ENCODE measurements at places on chromosomes 6 and 20. TPM values are rescaled to one million over a fixed set of nuclear protein-coding genes. Genes with fewer than 3 reads are reported as not detected.

GRCh38 chr20:31869942-31870725, at the start of the genes DUSP15 and TTLL9:
Gene DUSP15, minus strand, starts transcription at chr20:31870527. Its CDS starts 190 bp downstream, at chr20:31870337.
Gene TTLL9, plus strand, starts transcription at chr20:31870634. Its CDS starts 493 bp downstream, at chr20:31871127.
- peak within 1 kb of the TSS; percentile 36 for H3K4me3 ChIP-seq
- H3K27ac ChIP-seq = no peak within 1 kb of the TSS
- H3K4me1 ChIP-seq = peaks cover 13% of the 10 kb centered on the region
- peaks cover 20% of the 10 kb centered on the region for H3K27me3 ChIP-seq
- no peaks in the 10 kb centered on the region for H3K36me3 ChIP-seq
- peak; percentile 52 for DNase-seq

- H3K4me1 ChIP-seq = peaks cover 9% of the 10 kb centered on the region
- H3K4me3 ChIP-seq = no peak overlapping the region
- H3K36me3 ChIP-seq = no peaks in the 10 kb centered on the region
- no peak for DNase-seq
- no peak overlapping the region for H3K27ac ChIP-seq
Observed at GRCh38 chr6:149084808-149085556, 232.5 kb upstream of the TAB2 start.

GRCh38 chr20:848193-848592, 14.7 kb downstream of the FAM110A start:
- H3K4me1 ChIP-seq = peaks cover 49% of the 10 kb centered on the region
- H3K27ac ChIP-seq = peak overlapping the region; percentile 7
- peaks cover 11% of the 10 kb centered on the region for H3K27me3 ChIP-seq
- peaks cover 3% of the 10 kb centered on the region for H3K36me3 ChIP-seq
- peak; percentile 51 for DNase-seq

DNA sequence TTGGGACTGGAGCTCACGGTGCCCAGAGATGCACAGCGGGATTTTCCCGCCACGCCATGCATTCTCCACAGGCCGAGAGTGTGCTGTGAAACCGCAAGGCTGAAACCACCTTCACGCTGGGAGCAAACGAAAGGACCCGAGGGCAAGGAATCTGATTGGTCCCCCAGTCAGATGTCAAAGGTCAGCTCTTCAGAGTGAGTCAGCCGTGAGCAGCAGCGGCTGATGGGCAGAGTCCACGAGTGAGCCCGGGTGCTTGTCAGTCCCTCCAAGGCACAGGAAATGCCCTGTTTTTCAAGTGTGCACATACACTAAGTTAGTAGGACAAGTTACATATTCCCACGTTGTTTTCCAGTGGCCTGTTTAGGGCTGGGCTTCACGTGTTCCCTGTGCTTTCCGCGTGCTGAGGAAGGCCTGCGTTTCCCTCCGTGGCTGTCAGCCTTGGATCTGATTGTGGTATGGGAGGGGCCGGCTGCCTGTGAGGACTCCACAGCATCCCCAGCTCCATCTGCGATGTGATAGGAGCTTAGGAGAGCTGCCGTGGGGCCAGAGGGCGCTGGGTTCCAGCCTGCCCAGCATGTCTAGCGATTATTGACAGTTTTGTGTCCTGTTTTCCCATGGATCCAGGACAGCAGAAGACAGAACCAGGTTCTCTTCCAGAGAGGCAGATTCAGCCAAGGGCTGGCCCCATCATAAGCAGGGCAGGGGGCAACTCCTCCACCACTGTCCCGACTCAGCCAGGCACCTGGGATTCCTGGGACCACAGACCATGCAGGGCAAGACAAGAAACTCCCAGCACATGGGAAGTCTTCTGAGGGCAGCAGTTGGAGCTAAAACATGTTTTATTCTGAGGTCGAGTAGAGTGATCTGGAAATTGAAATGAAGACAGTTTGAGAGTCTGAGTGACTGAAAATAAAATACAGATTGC, 38.2 kb upstream of the FRMD1 start:
- H3K27ac ChIP-seq = no peak overlapping the region
- DNase-seq = no peak
- peaks cover 2% of the 10 kb centered on the region for H3K27me3 ChIP-seq
- H3K36me3 ChIP-seq = no peaks in the 10 kb centered on the region
- H3K4me1 ChIP-seq = no peaks in the 10 kb centered on the region

DNA sequence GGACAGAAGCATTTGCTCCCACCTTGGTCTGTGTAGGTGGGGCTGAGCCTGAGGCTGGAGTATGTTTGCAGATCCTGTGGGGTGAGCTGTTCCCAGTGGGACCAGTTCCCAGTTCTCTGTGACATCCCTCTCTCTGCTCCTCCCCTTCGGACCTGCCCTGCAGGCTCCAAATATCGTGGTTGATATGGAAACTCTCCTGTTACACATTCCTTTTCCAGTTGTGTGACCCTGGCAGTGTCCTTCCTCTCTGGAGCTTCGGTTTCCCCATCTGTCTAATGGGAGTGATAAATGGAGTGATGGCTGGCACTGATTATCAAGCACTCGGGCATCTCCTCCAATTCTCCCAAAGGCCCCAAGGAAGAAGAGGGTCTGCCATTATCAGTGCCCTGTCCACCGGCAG, 15.7 kb upstream of the TGM2 start:
- no peaks in the 10 kb centered on the region for H3K36me3 ChIP-seq
- H3K27ac ChIP-seq = no peak overlapping the region
- no peak overlapping the region for H3K4me3 ChIP-seq
- no peaks in the 10 kb centered on the region for H3K4me1 ChIP-seq

DNA sequence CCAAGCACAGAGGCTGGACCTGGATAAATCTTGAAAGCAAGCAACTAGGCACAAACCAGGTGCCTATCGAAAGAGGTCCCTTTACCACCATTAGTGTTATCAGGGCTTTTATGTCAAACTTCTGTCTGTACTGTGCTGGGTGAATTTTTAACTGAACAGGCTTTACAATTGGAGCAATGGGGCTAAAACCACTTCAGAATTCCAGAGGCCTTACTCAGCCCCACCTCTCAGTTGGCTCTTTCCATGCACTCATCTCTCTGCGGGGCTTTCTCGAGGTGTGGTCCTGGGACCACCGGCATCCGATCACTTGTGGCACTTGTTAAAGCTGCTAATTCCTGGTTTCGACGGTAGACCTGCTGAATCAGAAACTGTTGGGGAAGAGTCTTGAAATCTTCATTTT, 232.5 kb downstream of the SOX4 start:
- no peak for DNase-seq
- no peaks in the 10 kb centered on the region for H3K36me3 ChIP-seq
- H3K27me3 ChIP-seq = no peaks in the 10 kb centered on the region
- H3K27ac ChIP-seq = no peak overlapping the region
- no peak overlapping the region for H3K4me3 ChIP-seq
- no peaks in the 10 kb centered on the region for H3K4me1 ChIP-seq

GRCh38 chr6:20632696-20633095, 98.4 kb downstream of the CDKAL1 start:
- no peak overlapping the region for H3K4me3 ChIP-seq
- no peak overlapping the region for H3K27ac ChIP-seq
- H3K36me3 ChIP-seq = no peaks in the 10 kb centered on the region
- DNase-seq = no peak
- no peaks in the 10 kb centered on the region for H3K27me3 ChIP-seq

- H3K27me3 ChIP-seq = no peaks in the 10 kb centered on the region
- H3K36me3 ChIP-seq = no peaks in the 10 kb centered on the region
- no peak overlapping the region for H3K27ac ChIP-seq
- no peak for DNase-seq
- H3K4me3 ChIP-seq = no peak overlapping the region
Observed at GRCh38 chr6:104928141-104928540, 28.8 kb upstream of the LIN28B start.

- H3K27me3 ChIP-seq = no peaks in the 10 kb centered on the region
- DNase-seq = no peak
Observed at GRCh38 chr6:79608334-79609224, 22.6 kb upstream of the SH3BGRL2 start.

DNA sequence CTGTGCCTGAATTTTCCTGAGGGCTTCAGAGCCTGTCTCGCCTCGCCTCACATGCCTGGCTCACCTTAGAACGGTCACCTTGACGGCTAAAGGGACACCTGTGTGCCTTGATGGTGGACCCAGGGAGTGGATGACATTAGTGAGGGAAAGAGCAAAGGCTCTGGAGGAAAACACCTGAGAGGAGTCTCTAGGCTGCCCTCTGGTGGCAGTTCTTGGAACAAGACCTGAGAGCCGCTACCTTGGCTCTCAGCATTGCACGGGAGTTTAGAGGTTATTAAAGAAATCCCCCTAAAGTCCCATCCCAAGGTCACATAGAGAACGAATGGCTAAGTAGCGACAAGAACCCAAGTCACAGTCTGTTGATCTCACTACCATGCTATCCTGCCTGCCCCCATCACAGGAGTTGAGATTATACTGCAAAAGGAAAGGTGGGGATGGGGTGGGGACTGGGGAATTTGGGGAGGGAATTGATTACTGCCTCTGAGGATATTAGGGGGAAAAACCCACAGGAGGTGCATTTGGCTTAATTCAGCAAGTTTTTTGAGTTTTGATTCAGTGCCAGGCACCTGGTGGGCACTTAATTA, 7.9 kb upstream of the CDSN start:
- H3K36me3 ChIP-seq = no peaks in the 10 kb centered on the region
- H3K4me3 ChIP-seq = no peak overlapping the region
- H3K4me1 ChIP-seq = peaks cover 8% of the 10 kb centered on the region
- H3K27ac ChIP-seq = no peak overlapping the region
- DNase-seq = peak; percentile 42

- no peak overlapping the region for H3K27ac ChIP-seq
- no peaks in the 10 kb centered on the region for H3K4me1 ChIP-seq
- H3K27me3 ChIP-seq = no peaks in the 10 kb centered on the region
- no peak overlapping the region for H3K4me3 ChIP-seq
- peaks cover 6% of the 10 kb centered on the region for H3K36me3 ChIP-seq
- no peak for DNase-seq
Observed at GRCh38 chr6:138484018-138484731, 15.1 kb downstream of the NHSL1 start.

DNA sequence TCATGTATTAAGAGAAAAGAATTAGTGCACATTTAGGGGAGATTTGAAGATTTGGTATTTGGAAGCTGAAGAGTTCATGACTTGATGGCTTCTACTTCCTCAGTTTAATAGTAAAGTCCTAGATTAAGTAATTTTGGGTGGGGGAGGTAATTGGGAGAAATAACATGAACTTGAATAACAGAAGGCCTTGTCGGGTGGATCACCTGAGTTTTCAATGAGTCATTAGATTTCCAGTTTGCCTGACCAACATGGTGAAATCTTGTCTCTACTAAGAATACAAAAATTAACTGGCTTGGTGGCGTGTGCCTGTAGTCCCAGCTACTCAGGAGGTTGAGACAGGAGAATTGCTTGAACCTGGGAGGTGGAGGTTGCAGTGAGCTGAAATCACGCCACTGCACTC, 181.0 kb downstream of the GJA1 start:
- no peaks in the 10 kb centered on the region for H3K27me3 ChIP-seq
- H3K4me3 ChIP-seq = no peak overlapping the region

GRCh38 chr20:50575865-50576720, 65.9 kb downstream of the PTPN1 start:
- H3K27ac ChIP-seq = no peak overlapping the region
- H3K4me1 ChIP-seq = peaks cover 23% of the 10 kb centered on the region
- DNase-seq = peak; percentile 61
- H3K4me3 ChIP-seq = no peak overlapping the region
- no peaks in the 10 kb centered on the region for H3K27me3 ChIP-seq

GRCh38 chr6:159217595-159218275, 48.5 kb downstream of the FNDC1 start:
- peaks cover 10% of the 10 kb centered on the region for H3K36me3 ChIP-seq
- no peaks in the 10 kb centered on the region for H3K27me3 ChIP-seq
- H3K4me1 ChIP-seq = peaks cover 7% of the 10 kb centered on the region
- no peak overlapping the region for H3K4me3 ChIP-seq

The TMEM74B gene
- total RNA-seq = 3.1 TPM

The HNF4A gene
- total RNA-seq = under 0.01 TPM

The SNX9 gene
- total RNA-seq = 27.1 TPM

The KATNA1 gene
- 24.1 TPM for total RNA-seq

The PRSS35 gene
- total RNA-seq = 102 TPM

The TMEM244 gene
- 0.22 TPM for total RNA-seq

The CLIC5 gene
- total RNA-seq = 8.5 TPM

The TENT5A gene
- 23.1 TPM for total RNA-seq

The TSPO2 gene
- 0.22 TPM for total RNA-seq

The MYL9 gene
- total RNA-seq = 162 TPM

The SPATS1 gene
- total RNA-seq = not detected
